Metanephros (tissue), 2 donors: ENCODE measurements at places on chromosomes 13 and 19. TPM values are rescaled to one million over a fixed set of nuclear protein-coding genes. Genes with fewer than 3 reads are reported as not detected.

CPT1C gene
- 10.9 TPM for total RNA-seq

LILRB2 gene
- total RNA-seq, result 4.2 TPM

EHD2 gene
- total RNA-seq, result 46.1 TPM

IQCN gene
- total RNA-seq, result 3.3 TPM

PLK5 gene
- total RNA-seq, result 0.12 TPM

PRTN3 gene
- total RNA-seq, result 93.5 TPM

ZNF415 gene
- 14.3 TPM for total RNA-seq

CAMSAP3 gene
- 13.0 TPM for total RNA-seq

MISP3 gene
- total RNA-seq, result 6.6 TPM

FAAP24 gene
- 0.93 TPM for total RNA-seq

RASAL3 gene
- 1.9 TPM for total RNA-seq

RFPL4A gene
- total RNA-seq, result not detected

CERS1 gene
- total RNA-seq, result 6.8 TPM

ADM5 gene
- total RNA-seq, result 0.76 TPM

N4BP2L2 gene
- total RNA-seq, result 157 TPM

CD177 gene
- total RNA-seq, result 29.0 TPM

ACP7 gene
- total RNA-seq, result 0.23 TPM

MYCBP2 gene
- total RNA-seq, result 91.4 TPM

TMEM255B gene
- total RNA-seq, result 5.5 TPM

FSD1 gene
- total RNA-seq, result 2.9 TPM

MBNL2 gene
- 65.6 TPM for total RNA-seq

ZNF100 gene
- total RNA-seq, result 12.1 TPM

CTU1 gene
- 6.5 TPM for total RNA-seq

IRS2 gene
- total RNA-seq, result 16.5 TPM

TSC22D1 gene
- total RNA-seq, result 208 TPM

NCLN gene
- 27.7 TPM for total RNA-seq

PKN1 gene
- 105 TPM for total RNA-seq

NOSIP gene
- 81.5 TPM for total RNA-seq

SYNGR4 gene
- not detected for total RNA-seq

CCDC8 gene
- total RNA-seq, result 62.2 TPM

VSTM2B gene
- 0.18 TPM for total RNA-seq

TMEM190 gene
- total RNA-seq, result not detected

SCAF1 gene
- total RNA-seq, result 30.1 TPM

KIR2DL3 gene
- not detected for total RNA-seq

ANGPTL8 gene
- total RNA-seq, result 2.6 TPM

OR7C1 gene
- under 0.01 TPM for total RNA-seq

PSG6 gene
- not detected for total RNA-seq

VSTM1 gene
- total RNA-seq, result 2.9 TPM

EPSTI1 gene
- 7.7 TPM for total RNA-seq

ZNF71 gene
- total RNA-seq, result 13.8 TPM

DNAJB1 gene
- total RNA-seq, result 132 TPM

FAM83E gene
- 0.88 TPM for total RNA-seq

ZNF534 gene
- total RNA-seq, result 0.47 TPM
